ENCODE measurements at places on chromosomes 4 and X.

GRCh38 chrX:11531226-11531625 is 134.5 kb downstream of the ARHGAP6 start:
- DNase-seq: no peak

DNA sequence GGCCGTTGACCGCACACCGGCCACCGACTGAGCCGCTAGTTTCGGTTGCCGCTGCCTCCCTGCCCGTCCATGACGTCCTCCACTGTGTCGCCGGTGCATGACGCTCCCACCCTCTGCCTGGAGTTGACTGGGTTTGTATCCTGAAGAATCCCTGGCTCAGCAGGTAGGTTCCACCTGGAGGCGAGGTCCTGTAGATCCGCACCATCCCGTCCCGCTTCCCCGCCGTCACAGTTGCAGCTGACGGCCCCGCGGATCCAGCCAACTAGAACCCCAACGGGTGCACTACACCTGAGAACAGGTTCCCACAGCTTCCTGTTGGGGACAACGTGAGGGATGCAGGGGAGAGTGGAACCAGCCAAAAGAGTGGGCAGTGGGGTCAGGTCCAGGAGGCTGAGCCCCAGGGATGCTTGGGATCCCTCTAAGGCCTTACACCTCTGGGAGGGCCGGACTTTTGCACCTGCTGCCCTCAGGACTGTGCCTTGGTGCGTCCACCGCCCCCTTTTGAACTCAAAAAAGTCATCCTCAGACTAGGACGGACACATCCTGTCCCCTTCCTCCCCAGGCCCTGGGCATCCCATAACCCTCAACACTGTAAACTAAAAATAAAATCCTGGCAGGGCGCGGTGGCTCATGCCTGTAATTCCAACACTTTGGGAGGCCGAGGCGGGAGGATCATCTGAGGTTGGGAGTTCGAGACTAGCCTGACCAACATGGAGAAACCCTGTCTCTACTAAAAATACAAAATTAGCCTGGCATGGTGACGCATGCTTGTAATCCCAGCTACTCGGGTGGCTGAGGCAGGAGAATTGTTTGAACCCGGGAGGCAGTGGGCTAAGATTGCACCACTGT is 1.1 kb upstream of the SLBP start:
- no peak for DNase-seq

DNA sequence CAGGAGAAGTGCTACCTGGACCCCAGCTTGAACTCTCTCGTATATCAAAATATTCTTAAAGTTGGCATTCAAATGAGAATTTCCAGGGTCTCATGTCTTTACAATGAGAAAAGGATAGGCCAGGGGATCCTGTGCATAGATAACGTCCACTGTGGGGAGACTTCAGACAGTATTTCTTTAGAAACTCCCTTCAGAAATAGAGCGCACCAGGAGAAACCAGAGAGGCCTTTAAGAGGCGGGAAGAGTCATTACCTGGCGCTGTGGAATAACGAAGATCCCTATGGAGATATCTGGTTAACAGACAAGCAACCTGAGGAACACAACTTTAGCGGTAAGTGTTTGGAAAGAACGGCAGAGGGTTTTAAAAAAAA is 600 bp downstream of the RADX start:
- DNase-seq: no peak

GRCh38 chr4:127781300-127782024 is 660 bp upstream of the HSPA4L start:
- DNase-seq: no peak

DNA sequence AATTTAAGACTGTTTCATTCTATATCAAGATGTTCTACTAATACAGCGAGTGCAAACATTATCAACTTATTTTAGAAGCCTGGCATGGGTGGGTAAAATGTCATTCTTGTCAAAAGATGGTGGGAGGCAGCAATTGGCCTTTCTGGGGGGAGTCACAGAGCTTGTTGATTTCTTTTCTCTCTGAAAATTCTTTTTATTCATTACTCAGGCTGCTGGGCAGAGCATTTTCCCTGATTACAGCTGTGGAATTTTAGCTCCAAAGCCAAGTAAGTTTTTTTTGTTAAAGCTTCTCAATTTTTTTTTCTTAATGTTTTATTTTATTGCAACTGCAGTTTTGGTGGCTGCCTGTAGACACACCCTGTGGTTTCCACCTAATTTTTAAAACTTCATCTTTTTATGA is 50.4 kb downstream of the GPC4 start:
- no peak for DNase-seq

- no peak for DNase-seq
Measured at GRCh38 chr4:137122876-137123275, 409.4 kb downstream of the PCDH18 start.

- no peak for DNase-seq
Measured at GRCh38 chrX:77453190-77453589, 6.0 kb downstream of the FGF16 start.

DNA sequence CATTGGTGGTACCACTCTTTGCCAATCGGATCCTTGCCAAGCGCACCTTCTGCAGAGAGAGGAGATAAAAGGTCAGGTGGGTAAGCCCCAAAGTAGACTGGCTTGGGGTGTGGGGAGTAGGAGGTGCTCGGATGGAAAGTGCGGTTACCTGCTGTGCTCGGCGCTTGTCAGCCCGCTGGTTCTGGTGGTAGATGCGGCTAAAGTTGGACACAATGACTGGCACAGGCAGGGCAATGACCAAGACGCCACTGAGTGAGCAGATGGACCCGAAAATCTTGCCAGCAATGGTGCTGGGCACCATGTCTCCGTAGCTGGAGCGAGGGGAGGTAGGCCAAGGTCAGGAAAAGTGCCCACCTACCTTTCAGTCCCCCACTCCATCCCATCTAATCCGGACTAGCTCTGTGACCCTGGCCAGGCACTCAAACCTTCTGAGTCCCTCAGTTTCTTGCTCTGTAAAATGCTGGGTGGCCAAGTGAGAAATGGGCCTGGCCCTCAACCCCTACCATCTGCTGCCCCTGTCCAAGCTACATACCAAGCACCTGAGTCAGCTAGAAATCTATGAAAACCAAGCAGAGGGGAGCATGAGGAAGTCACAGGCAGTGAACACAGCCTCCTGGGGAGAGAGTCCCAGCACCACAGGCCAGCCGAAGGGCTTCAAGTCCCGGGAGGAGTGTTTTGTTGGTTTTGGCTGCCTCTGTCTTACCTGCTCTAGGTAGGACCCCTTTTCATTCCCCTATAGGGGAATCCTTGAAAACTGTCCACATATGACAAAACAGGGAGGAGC is 4.7 kb downstream of the KCND1 start:
- DNase-seq: no peak

DNA sequence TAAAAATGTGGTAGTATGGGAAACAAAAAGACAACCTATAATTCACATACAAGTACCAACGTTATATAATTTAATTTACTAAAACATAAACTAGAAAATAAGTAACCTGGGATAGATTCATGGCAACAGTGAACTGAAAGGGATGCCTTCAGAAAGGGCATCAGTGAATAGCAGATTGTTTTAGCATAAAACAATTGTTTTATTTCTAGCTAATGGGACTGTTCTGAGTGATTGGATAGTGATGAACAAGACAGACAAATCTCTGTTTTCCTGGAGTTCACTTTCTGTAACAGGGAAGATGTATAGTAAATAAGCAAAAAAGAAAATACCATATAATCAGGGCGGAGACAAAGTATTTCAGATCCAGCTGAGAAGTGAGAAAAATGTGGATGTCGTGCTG is 379.1 kb upstream of the SPOCK3 start:
- no peak for DNase-seq

- no peak for DNase-seq
Measured at GRCh38 chrX:108415891-108416290, 22.3 kb downstream of the COL4A6 start.

- no peak for DNase-seq
Measured at GRCh38 chr4:56655627-56656345, 25.3 kb downstream of the HOPX start.

DNA sequence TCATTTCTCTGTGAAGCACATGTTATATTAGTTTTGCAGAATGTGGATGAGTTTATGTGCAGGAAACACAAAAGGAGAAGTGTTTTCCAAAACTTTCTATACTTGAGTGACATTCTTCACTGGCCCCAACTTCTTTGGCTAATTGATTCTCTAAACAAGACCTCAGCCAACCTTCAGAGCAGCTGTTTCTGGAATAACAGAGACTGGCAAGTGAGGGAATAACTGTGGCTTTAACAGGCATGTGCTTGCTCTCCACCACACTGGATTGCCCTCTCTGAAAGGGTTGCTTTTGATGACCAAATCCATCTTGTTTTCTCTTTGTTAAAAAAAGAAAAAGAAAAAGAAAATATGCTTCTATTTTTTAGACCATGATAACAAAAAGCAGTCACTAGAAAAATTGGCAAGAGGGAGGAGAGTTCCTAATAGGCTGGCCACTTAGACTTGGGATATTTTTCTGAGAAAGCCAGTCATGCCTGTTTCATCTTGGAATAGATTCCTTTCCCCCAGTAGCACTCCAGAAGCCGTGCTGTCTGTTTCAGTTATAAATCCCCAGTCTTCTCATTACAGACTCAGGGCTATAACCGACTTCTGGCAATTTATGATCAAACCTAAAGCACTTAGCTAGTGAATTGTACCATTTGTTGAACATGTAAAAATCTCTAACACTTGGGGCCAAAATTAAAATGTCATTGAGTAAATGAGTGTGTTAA is 295.0 kb upstream of the NR3C2 start:
- DNase-seq: no peak

- no peak for DNase-seq
Measured at GRCh38 chr4:117588771-117589170, 445.5 kb upstream of the NDST3 start.

DNA sequence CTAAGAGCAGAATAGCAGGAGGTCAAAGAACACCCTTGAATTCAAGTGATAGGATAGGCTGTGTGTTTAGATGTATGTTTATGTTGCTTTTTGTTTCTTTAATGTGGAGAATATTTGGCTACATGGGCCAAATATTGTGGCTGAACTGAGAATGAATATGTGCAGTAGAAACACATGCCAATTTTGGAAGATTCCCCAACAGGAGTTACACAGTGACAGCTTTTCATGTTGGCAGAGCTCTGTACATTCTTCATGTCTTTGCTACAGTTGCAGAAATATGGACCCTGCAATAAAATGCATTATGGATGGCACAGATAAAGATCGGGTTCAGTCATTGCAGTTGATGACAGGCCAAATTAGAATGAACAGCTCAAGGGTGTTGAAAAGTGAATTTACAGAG is 82.8 kb upstream of the SLC4A4 start:
- no peak for DNase-seq

DNA sequence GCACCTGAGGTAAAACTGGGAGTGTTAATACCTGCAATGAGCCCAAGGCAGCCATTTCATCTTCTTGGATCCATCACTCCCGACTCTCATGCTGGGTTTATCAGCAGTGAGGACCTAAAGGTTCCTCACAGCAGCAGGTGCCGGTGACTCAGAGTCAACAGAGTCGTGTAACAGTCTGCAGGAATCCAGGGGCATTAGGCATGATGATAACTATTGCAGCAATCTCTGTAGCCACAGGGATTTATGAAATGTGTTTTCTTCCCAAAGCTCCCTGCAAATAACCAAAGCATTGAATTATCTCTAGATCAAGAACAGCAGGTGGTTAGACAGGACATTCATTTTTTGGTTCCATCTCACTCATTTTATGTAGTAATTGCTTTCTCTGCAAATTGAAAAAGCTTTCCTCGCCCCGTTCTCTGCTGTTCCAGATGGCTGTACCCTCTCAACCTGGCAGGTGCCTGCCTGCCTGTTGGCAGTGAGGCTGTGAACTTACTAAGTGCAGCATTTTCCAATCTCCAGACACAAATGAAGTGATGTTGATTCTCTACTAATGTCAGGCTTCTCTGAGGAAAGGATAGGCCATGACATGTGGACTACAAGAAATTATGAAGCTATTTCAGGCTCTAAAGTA is 48.1 kb upstream of the TSPAN7 start:
- DNase-seq: no peak

- no peak for DNase-seq
Measured at GRCh38 chrX:150262456-150262855, 100.7 kb upstream of the MAMLD1 start.

All from cortex of kidney (tissue), 1 donor.